Endodermal cell (in vitro differentiated cells): ENCODE measurements at places on chromosomes 3 and 15. TPM values are rescaled to one million over a fixed set of nuclear protein-coding genes. Genes with fewer than 3 reads are reported as not detected.

GRCh38 chr3:43582866-43583265 lies 38.9 kb downstream of the ANO10 start:
- no peak for DNase-seq

- DNase-seq = no peak
These were observed 39.6 kb upstream of the LAMP3 start for GRCh38 chr3:183202004-183202722.

The TMEM44 gene
- 25.5 and 31.0 TPM in 2 replicates for total RNA-seq

- DNase-seq = peak; percentile 71
These were observed 57.4 kb downstream of the ANXA2 start for GRCh38 chr15:60340207-60340921.

The OSBPL10 gene
- 21.7 to 30.0 TPM (median 23.8 TPM) in 3 replicates for total RNA-seq

The ZNF660 gene
- total RNA-seq = 9.2 to 18.1 TPM (median 14.8 TPM) in 3 replicates

The ITIH3 gene
- total RNA-seq = not detected in 2 replicates

The ZKSCAN7 gene
- total RNA-seq = 8.5 to 15.5 TPM (median 12.2 TPM) in 3 replicates
